ENCODE measurements at places on chromosomes 16 and 17. TPM values are rescaled to one million over a fixed set of nuclear protein-coding genes. Genes with fewer than 3 reads are reported as not detected.

Gene FOXN1
- not detected for total RNA-seq

Gene CD300LG
- total RNA-seq = not detected

GRCh38 chr16:80573700-80574120 lies 32.9 kb downstream of the DYNLRB2 start:
- H3K27ac ChIP-seq = no peak overlapping the region

DNA sequence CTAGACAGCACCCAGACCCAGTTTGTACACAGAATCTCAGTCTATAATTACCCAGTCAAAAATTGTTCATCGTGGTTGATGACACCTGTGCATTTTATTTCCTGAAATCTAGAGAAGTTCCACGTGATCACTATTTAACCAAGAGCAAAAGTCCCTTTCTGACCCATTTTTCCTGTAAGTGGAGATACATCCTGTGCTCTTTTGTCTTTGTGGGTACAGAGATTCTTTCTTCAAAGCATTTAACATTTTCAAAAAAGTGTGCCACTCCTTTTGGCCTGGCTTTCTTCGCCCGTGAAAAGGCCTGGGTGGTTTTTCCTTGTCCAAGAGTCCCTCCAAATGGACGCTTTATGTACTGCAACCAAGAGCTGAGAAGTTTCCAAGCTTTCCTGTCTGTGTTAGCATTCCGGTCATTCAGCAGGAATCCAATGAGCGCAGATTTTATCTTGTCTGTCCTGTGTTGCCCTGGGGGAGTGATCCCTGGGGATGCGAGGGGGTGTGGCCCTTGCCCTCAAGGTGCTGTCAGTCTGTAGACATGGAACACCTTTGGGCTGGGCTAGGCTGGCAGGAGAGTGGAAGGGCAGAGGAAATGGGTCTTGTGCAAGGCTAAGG lies 161.1 kb upstream of the CACNG5 start:
- peak overlapping the region; percentile 91 for H3K27ac ChIP-seq
- peaks cover 9% of the 10 kb centered on the region for H3K36me3 ChIP-seq
- peaks cover 62% of the 10 kb centered on the region for H3K4me1 ChIP-seq
- DNase-seq = peak; percentile 76
- H3K27me3 ChIP-seq = no peaks in the 10 kb centered on the region

DNA sequence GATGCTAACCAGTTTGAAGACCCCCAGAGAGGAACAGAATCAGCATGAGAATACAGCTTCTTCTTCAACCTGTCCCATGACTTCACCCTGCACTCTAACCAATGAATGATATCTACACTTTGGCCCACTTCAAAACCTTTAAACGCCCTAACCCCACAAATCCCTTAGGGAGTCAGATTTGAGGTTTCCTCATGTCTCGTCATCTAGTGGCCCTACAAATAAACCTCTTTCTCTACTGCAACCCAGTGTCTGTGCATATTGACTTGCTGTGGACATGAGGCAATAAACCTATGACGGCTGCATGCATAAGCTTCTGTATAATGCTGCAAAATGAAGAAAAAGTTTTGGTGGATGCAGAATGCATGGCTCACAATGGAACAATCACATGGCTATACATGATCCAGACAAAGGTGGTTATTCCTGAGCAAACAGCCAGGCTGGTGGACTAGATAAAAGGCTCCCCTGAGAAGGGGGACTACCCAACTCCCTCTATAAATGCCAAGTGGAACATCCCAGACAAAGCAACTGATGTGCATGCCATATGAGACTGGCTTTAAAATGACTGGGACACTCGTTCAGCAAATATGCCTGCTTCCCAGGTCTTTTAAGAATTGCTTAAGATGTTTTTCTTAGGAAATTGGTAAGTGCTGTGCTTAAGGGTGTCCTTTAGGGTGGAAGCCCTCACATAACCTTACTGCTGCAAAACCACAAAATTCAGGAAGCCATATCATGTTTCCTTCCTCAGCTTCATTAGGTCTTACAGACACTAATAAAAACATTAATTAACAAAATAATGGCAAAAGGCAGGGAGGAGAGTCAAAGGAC lies 12.2 kb downstream of the N4BP1 start:
- H3K27ac ChIP-seq = peak overlapping the region; percentile 60
- H3K36me3 ChIP-seq = peaks cover 8% of the 10 kb centered on the region
- peak overlapping the region; percentile 64 for H3K4me3 ChIP-seq
- peaks cover 61% of the 10 kb centered on the region for H3K4me1 ChIP-seq

Gene FBXW10B
- 0.62 TPM for total RNA-seq

DNA sequence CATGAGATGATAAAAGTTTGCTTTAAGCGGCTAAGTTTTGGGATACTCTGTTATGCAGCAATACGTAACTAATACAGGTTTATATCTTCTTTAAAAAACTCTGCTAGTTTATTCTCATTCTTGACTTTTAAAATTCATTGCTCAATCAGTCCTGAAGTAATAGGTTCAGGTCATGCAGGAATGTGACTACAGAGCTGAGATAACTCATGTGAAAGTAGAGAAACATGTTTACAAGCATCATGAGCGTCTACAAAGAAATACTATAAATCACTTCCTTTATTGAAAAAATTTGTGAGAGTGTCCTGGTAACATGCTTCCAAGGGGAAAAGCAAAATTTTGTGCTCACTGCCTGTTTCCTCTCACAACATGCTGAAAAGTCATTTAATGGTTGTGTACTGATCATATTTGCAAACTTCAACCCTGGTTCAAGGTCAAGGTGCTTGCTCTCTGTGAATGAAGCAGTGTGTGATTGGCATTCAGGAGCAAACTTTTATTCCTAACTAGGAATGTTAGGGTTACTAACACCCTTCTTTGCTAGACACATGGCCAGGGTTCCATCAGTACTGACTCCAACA lies 12.5 kb upstream of the TMIGD1 start:
- no peak overlapping the region for H3K27ac ChIP-seq
- no peaks in the 10 kb centered on the region for H3K36me3 ChIP-seq
- H3K27me3 ChIP-seq = peaks cover 2% of the 10 kb centered on the region
- no peaks in the 10 kb centered on the region for H3K4me1 ChIP-seq
- H3K4me3 ChIP-seq = no peak overlapping the region

Gene AGRP
- total RNA-seq = not detected

Gene CD300A
- total RNA-seq = 5.9 TPM

Gene SNAI3
- 2.5 TPM for total RNA-seq

- peaks cover 42% of the 10 kb centered on the region for H3K4me1 ChIP-seq
- H3K27me3 ChIP-seq = no peaks in the 10 kb centered on the region
Observed at GRCh38 chr17:77178050-77178449, 37.3 kb downstream of the SEC14L1 start.

DNA sequence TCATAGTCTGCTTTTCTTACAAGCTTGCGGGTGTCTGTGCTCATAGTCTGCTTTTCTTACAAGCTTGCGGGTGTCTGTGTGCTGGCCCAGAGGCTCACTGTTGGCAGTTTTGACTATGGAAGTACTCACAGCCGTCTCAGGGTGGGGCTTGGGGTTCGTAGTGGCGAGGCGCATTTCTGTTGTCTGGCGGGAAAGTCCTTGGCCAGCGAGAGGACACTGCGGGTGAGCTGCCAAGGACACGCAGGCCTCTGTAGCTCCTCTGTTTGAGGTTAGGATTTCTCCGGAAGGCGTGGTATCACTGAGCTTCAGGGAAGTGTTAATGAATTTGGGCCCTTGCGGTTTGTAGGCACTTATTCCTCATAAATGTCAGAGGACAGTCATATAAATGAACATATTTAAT lies 13.5 kb downstream of the TBCD start:
- DNase-seq = no peak
- peaks cover 7% of the 10 kb centered on the region for H3K4me1 ChIP-seq
- H3K27ac ChIP-seq = no peak overlapping the region
- peaks cover 21% of the 10 kb centered on the region for H3K36me3 ChIP-seq
- H3K27me3 ChIP-seq = no peaks in the 10 kb centered on the region
- H3K4me3 ChIP-seq = no peak overlapping the region

DNA sequence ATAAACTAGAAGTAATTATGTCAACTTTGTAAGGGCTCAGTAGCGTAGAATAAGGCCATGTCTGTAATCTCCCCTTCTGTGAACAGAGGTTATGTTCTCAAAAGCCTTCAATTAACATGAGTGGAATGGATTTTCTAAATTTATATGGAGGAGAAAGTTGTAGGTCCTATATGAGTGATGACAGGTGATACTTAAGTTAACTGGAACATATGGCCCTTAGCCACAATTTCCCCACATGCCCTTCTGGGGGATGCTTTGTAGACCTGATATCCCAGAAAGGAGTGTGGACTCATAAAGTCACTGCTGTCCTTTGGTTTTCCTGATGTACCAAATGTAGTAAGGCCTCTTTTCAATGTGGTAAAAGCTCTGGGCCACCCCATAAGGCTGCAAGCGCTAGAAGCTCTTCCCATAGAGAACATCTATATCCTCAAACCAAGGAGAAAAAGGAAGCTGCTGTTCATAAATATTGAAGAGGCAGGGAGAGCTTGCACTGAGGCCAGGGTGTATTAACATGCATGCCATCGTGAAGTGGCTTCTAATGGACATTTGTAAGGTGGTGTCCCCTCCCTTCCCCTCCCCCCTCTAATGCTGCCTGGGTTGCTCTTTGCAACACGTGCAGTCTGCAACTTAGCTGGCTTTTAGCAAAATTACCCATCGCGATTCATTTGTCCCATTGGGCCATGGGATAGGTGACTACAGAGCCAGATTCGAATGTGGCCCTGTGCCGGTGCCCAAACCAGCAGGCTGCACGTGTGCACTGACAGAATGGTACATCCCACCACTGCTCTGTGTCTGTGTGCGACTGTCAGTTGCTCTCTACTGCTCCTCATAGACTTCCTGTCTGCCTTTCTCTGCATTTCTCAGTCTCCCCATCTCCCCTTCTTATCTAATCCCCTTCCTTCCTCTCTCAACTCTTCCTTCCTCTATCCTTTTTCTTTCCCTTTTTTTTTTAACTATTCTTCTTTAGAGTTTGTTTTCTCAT lies 269.0 kb downstream of the WWOX start:
- peak overlapping the region; percentile 10 for H3K27ac ChIP-seq
- H3K36me3 ChIP-seq = peaks cover 13% of the 10 kb centered on the region
- H3K4me3 ChIP-seq = no peak overlapping the region
- peaks cover 6% of the 10 kb centered on the region for H3K4me1 ChIP-seq
- no peak for DNase-seq

Gene OR4D1
- total RNA-seq = 2.6 TPM

DNA sequence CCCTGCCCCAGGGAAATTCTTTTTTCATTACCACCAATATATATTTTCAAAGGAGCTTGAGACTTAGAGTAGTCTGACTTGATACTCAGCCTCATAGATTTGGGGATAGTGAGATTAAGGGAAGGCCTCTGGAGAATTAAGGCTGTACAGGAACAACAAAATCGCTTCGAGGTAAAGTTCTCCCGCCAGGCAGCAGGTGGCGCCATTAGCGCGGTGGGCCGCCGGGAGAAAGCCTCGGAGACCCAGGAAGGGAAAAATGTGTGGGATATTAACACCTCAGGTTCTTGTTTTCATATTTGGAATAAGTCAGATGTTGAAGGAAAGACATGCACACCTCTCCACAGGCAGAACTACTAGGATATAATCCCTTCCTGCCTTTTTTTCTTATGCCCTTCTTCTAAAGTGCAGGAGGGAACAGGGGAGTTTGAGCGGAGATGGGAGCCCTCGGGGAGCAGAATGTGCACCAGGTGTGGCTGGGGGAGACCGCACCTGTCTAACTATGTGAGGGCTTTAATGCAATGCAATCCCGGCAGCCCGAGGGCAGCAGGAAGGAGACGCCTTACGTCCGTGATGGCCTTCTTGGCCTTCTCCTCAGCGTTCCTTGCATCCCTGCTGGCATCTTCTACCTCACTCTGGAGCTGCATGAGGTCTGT lies 25.9 kb downstream of the MYH3 start:
- H3K27ac ChIP-seq = no peak overlapping the region
- H3K4me1 ChIP-seq = no peaks in the 10 kb centered on the region
- no peaks in the 10 kb centered on the region for H3K27me3 ChIP-seq
- H3K36me3 ChIP-seq = peaks cover 65% of the 10 kb centered on the region
- no peak overlapping the region for H3K4me3 ChIP-seq

Gene TM4SF5
- total RNA-seq = not detected

Gene COG1
- 97.4 TPM for total RNA-seq

DNA sequence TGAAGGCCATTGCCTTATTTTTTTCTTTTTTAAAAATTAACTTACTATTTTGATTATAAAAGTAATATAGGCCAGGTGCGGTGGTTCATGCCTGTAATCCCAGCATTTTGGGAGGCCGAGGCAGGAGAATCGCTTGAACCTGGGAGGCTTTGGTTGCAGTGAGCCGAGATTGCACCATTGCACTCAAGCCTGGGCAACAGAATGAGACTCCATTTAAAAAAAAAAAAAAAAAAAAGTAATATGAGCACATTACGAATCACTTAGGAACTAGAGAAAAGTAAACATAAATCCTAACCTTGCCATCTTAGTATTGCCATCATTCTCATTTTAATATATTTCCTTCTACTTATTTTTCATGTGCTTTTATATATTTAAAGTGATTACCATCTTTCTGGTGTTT lies 12.9 kb upstream of the TACO1 start:
- H3K27me3 ChIP-seq = no peaks in the 10 kb centered on the region
- no peak overlapping the region for H3K27ac ChIP-seq
- H3K4me3 ChIP-seq = no peak overlapping the region
- DNase-seq = no peak
- peaks cover 17% of the 10 kb centered on the region for H3K4me1 ChIP-seq

DNA sequence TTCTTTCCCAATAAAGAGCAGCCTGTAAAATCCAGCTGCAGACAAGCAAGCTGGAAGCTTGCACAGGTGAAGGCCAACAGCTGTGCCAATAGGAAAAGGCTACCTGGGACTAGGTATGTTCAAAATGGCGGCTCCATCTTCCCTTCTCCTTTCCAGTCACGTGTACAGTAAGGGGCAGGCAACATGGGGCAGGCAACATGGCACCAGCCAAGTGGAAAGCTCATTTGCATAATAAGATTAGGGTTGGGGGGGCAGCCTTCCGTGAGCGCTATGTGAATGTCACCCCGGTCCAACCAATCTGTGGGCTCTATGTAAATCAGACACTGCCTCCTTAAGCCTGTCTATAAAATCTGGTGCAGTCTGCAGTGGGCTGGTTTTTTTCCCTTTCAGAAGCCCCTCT lies 31.3 kb downstream of the TVP23A start:
- no peaks in the 10 kb centered on the region for H3K27me3 ChIP-seq
- no peaks in the 10 kb centered on the region for H3K4me1 ChIP-seq

DNA sequence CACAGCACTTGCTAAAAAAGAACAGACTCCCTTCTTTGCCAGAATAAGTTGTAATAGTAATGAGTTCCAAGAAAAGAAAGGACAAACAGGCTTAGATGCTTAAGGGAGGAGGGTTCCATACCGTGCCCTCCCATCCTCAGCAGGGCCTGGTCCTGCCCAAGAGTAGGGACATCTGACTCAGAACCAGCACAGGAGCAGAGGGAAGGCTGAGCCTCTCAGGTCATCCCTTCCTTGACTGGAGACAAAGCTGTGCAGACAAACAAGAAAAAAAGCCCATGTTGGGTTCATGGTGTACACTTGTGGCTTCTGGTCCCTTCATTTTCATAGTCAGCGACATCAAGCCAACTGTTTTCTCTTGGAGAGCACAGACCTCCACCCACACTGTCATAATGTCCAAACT lies 44.2 kb upstream of the NDRG4 start:
- peaks cover 18% of the 10 kb centered on the region for H3K27me3 ChIP-seq
- H3K4me3 ChIP-seq = no peak overlapping the region
- no peak overlapping the region for H3K27ac ChIP-seq
- no peak for DNase-seq
- H3K4me1 ChIP-seq = peaks cover 2% of the 10 kb centered on the region

Gene KRT34
- not detected for total RNA-seq

All from naive thymus-derived CD8-positive, alpha-beta T cell (primary cell).